ENCODE measurements at places on chromosomes 16 and 17. TPM values are rescaled to one million over a fixed set of nuclear protein-coding genes. Genes with fewer than 3 reads are reported as not detected.

DNA sequence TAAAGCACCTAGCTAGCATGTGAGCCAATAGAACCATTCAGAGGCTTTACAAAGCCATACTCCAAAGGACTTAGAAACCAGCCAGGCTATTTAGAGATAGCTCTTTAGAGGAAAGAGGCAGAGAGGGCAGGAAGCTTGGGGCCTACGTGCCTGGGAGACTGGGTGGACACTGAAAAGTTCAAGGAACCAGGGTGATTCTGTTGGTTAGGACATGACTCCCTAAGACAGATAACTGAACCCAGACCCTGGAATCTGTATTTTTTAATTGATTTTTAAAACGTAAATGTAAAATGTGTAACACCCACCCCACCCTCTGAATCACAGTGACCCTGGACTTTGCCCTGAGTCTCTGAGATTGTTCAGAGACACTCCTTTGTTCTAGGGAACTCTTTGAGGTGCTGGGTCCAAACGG lies 16.1 kb upstream of the GNA13 start:
- no peak overlapping the region for H3K4me3 ChIP-seq
- H3K27ac ChIP-seq: peak overlapping the region; percentile 46
- H3K4me1 ChIP-seq: peaks cover 38% of the 10 kb centered on the region
- no peaks in the 10 kb centered on the region for H3K36me3 ChIP-seq

DNA sequence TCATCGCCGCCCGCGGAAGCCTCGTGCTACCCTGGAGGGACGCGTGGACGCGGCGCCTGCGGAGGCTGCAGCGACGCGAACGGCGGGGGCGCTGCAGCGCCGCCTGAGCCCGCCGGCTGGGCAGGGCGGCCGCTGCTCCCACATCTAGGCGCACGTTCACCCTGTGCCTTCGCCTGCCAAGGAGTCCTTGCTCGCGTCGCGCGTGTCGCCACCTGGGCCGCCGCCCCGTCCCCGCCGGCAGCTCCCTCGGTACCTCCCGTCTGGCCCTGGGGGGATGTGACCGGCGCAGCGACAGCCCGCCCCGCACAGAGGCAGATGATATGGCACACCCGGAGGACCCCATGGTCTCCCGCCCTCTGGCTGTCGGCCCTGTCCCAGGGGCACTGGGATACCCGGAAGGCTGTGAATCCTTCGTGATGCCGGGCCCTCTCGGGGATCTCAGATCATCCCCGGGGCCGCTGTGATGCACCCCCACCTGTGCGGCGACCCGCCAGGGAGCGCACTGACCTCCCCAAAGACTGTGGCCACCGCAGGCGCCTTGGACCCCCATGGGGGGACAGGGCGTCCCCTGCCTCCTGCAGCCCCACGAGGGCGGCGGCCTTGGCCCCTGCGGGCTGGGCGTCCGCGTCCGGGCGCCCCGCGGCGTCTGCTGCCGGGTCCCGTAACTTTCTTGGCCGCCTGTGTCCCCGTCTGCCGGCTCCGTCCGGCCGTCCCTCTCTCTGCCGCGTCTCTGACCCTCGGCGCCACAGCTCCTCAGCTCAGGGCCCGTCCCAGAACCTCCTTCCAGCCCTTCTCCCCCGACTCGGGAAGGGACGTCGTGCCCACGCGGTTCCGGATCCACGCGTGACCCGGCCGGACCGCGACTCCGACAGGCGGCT lies 689 bp upstream of the TBC1D24 start:
- no peak overlapping the region for H3K27ac ChIP-seq
- no peaks in the 10 kb centered on the region for H3K36me3 ChIP-seq
- no peaks in the 10 kb centered on the region for H3K27me3 ChIP-seq
- peak overlapping the region; percentile 77 for H3K4me3 ChIP-seq

The POLG2 gene
- 37.7 TPM for total RNA-seq

GRCh38 chr16:58970775-58971174 lies 236.7 kb upstream of the GOT2 start:
- no peaks in the 10 kb centered on the region for H3K27me3 ChIP-seq
- no peak overlapping the region for H3K27ac ChIP-seq
- H3K4me3 ChIP-seq: no peak overlapping the region
- H3K36me3 ChIP-seq: no peaks in the 10 kb centered on the region
- H3K4me1 ChIP-seq: no peaks in the 10 kb centered on the region

- H3K4me3 ChIP-seq: no peak overlapping the region
- H3K27me3 ChIP-seq: no peaks in the 10 kb centered on the region
- H3K36me3 ChIP-seq: peaks cover 5% of the 10 kb centered on the region
- peaks cover 41% of the 10 kb centered on the region for H3K4me1 ChIP-seq
- no peak for DNase-seq
Measured at GRCh38 chr16:19698480-19699465, 19.3 kb downstream of the KNOP1 start.

- no peak overlapping the region for H3K4me3 ChIP-seq
- H3K36me3 ChIP-seq: no peaks in the 10 kb centered on the region
- no peaks in the 10 kb centered on the region for H3K4me1 ChIP-seq
- no peaks in the 10 kb centered on the region for H3K27me3 ChIP-seq
Measured at GRCh38 chr16:2817340-2818271, 569 bp downstream of the PRSS21 start.

- H3K4me3 ChIP-seq: no peak overlapping the region
- peaks cover 66% of the 10 kb centered on the region for H3K36me3 ChIP-seq
- H3K4me1 ChIP-seq: peaks cover 37% of the 10 kb centered on the region
Measured at GRCh38 chr17:15255713-15256454, 9.2 kb downstream of the PMP22 start.

The ZNF778 gene
- total RNA-seq: 15.3 TPM

GRCh38 chr17:64339516-64340490 lies 50.9 kb downstream of the PECAM1 start:
- H3K4me1 ChIP-seq: peaks cover 38% of the 10 kb centered on the region
- no peaks in the 10 kb centered on the region for H3K36me3 ChIP-seq
- no peaks in the 10 kb centered on the region for H3K27me3 ChIP-seq
- no peak overlapping the region for H3K4me3 ChIP-seq

DNA sequence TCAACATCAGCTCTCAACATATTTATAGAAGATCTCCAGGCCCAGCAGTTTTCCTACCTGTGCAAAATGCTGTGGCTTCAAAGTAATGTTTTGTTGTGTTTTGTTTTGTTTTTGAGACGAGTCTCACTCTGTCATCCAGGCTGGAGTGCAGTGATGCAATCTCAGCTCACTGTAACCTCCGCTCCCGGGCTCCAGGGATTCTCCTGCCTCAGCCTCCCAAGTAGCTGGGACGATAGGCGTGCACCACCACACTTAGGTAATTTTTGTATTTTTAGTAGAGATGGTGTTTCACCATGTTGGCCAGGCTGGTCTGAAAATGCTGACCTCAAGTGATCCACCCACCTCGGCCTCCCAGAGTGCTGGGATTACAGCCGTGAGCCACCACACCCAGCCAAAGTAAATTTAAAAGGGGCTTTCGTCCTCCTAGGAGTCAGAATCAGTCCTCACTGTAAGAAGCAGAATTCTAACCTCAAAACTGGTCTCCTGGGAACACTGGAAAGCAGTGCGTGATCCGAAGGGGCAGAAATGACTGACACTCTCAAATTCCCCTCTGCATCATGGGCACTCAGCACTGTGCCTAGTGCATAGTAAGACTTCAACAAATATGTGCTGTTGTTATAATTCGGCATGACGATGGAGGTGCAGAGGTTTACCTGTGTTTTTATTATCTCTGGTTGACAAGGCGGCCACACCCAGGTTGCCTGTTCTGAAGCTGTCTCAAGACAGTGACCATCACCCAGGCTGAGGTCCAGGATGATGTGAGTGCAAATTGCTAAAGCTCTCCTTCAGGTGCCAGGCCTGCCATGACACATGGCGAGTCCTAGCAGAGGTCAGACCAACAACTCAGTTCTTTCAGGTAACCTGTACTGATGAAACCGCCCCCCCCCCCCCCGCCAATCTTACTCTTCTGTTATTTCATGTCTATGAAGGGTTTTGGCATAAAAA lies 59.8 kb downstream of the ADCY9 start:
- H3K4me1 ChIP-seq: peaks cover 18% of the 10 kb centered on the region
- no peaks in the 10 kb centered on the region for H3K27me3 ChIP-seq
- no peak overlapping the region for H3K4me3 ChIP-seq
- H3K27ac ChIP-seq: no peak overlapping the region
- DNase-seq: peak; percentile 1
- H3K36me3 ChIP-seq: no peaks in the 10 kb centered on the region

GRCh38 chr17:32625971-32626370 lies 139.2 kb downstream of the CDK5R1 start:
- H3K27ac ChIP-seq: no peak overlapping the region
- H3K4me3 ChIP-seq: no peak overlapping the region
- no peak for DNase-seq
- no peaks in the 10 kb centered on the region for H3K27me3 ChIP-seq
- no peaks in the 10 kb centered on the region for H3K36me3 ChIP-seq
- H3K4me1 ChIP-seq: peaks cover 10% of the 10 kb centered on the region

GRCh38 chr16:87806261-87806640 lies 40.5 kb upstream of the KLHDC4 start:
- peak; percentile 52 for DNase-seq

DNA sequence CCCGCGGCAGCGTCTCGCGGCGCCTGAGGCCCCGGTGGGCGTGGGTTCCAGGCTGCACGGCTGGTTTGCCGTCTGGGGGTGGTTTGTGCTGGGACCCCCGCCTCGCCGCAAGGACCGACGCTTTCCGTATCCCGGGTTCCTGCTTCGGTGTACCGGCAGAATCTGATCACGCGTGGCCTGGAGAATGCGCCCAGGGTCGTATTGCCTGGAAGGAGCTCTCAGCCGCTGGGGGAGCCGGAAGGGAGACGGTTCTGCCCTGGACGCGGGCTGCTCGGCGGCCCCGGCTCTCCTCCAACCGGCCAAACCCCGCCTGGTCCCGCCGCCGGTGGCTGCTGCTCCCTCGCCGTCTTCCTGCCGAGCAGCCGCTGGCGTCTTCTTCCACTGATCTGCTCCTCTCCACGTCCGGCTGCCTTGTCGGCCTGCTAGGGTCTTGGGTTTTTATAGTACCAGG lies 39.8 kb downstream of the ZNF778 start:
- H3K4me3 ChIP-seq: peak overlapping the region; percentile 70
- no peaks in the 10 kb centered on the region for H3K36me3 ChIP-seq
- peaks cover 14% of the 10 kb centered on the region for H3K4me1 ChIP-seq
- DNase-seq: peak; percentile 16

DNA sequence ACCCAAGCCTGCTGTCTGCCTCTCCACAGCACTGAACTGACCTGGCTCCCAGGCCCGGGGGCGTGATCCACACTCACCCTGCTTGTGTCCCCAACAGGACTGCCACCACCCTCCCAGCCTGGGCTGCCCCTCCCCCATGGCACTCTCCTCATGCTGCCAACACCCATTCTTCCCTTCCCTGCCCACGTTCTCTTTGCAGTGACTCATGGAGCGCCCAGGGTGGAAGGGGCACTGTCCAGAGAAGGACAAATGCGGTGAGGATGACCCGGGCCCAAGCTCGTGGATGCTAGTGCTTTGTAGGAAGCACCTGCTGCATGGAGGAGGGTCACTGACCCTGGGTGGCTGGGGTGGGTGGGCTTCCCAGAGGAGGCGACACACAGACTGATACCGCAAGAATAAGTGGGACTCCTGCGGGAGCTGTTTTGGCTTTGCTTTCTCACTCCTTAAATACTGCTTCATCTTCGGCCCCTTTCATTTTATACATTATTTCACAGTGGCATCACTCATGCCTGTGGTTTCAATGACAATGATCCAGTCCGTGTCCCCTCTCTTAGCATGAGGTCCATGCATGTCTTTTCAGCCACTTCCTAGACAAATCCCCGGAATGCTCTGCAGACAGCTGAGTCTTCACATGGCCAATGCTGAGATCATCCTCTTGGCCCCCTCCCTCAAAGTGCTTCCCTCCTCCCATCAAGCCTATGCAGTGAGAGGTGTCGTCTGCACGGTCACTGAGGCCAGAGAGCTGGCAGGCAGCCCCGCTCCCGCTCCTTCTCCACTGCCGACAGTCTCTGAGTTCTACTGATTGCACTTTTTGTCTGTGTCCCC lies 17.6 kb downstream of the CDK5R1 start:
- H3K4me3 ChIP-seq: no peak overlapping the region
- DNase-seq: no peak
- no peaks in the 10 kb centered on the region for H3K27me3 ChIP-seq
- no peak overlapping the region for H3K27ac ChIP-seq

The ABCA6 gene
- total RNA-seq: not detected

The ZNF385C gene
- 0.17 TPM for total RNA-seq

DNA sequence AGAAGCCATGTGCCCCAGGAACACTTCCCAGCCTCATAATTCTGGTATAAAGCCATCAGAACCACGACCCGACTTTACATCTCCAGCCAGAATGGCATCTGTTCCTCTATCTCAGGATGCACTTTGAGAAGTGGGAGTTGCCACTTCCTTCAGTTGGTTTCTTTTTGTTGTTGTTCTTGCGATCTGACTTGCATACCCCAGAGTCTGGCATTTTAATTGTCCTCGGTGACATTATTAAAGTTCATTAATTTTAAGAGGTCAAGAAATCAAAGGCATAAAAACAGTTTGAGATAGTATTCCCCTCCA lies 13.5 kb downstream of the MARCHF10 start:
- no peak for DNase-seq
- H3K27me3 ChIP-seq: no peaks in the 10 kb centered on the region
- H3K27ac ChIP-seq: no peak overlapping the region
- peaks cover 30% of the 10 kb centered on the region for H3K4me1 ChIP-seq
- H3K4me3 ChIP-seq: no peak overlapping the region

GRCh38 chr16:85425074-85425662 lies 188.0 kb upstream of the GSE1 start:
- no peak overlapping the region for H3K4me3 ChIP-seq
- H3K27ac ChIP-seq: no peak overlapping the region
- H3K4me1 ChIP-seq: no peaks in the 10 kb centered on the region
- H3K36me3 ChIP-seq: no peaks in the 10 kb centered on the region
- no peaks in the 10 kb centered on the region for H3K27me3 ChIP-seq
- DNase-seq: no peak

DNA sequence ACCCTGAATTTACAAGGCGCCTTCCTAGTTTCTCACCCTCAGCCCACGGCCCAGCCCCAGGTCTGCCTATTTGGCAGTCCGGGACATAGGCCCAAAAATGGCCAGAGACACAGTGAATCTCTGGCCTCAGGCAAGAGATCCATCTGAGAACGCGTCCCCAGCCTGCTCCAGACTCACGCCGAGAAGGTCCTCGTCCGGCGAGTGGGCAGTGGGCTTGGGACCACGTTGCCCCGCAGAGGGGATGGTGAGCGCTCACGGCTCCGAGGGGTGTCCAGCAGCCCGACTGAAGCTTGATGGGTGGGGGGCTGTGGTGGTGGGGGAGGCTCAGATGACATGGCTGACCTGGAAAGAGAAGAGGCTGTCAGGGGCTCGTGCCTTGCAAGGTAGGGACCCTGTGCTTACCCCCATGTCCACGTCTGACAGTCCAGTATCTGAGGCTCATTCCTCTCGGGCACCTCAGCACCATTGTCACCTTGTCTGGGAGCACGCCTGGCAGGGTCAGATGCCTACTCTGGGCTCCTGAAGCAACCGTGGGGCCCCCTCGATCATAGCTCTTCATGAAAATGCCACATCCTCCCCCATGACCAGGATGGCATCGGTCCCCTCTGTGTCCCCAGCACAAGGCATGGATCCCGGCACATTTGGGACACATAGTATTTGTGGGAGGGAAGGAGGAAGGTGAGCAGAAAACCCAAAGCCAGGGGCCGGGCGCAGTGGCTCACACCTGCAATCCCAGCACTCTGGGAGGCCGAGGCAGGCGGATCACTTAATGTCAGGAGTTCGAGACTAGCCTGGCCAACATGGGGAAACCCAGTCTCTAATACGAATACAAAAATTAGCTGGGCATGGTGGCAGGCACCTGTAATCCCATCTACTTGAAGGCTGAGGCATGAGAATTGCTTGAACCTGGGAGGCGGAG lies 9.6 kb downstream of the CARHSP1 start:
- H3K4me1 ChIP-seq: no peaks in the 10 kb centered on the region
- H3K27ac ChIP-seq: no peak overlapping the region
- H3K36me3 ChIP-seq: 0 out of 2 replicates have a peak, but pooled peaks cover 4% of the 10 kb centered on the region
- no peak overlapping the region for H3K4me3 ChIP-seq
- H3K27me3 ChIP-seq: no peaks in the 10 kb centered on the region

The HEATR9 gene
- not detected for total RNA-seq
